ENCODE measurements at places on chromosomes 3 and 15.

DNA sequence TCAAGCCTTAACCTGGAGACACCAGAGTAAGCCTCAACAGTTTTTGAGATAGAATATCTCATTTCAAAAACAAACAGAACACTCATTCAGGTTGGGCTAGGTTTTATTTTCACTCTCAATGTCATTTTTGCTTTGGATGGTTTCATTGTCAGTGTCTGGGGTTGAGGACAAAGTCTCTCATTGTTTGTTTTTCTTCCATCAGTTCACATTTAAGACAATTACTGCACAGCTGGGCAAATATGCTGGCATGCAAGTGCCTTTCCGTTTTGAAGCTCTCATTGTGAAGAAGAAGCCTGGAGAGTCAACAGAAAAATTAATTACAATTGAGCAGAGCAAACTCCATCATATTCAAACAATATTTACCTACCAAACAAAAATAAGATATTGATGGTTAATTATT is 1050.0 kb downstream of the TBL1XR1 start:
- no peak for DNase-seq

GRCh38 chr3:173371848-173372487 is 25.6 kb upstream of the NLGN1 start:
- peak; percentile 33 for DNase-seq

- peak; percentile 80 for DNase-seq
These were observed 333.0 kb upstream of the SATB1 start for GRCh38 chr3:18758047-18758704.

DNA sequence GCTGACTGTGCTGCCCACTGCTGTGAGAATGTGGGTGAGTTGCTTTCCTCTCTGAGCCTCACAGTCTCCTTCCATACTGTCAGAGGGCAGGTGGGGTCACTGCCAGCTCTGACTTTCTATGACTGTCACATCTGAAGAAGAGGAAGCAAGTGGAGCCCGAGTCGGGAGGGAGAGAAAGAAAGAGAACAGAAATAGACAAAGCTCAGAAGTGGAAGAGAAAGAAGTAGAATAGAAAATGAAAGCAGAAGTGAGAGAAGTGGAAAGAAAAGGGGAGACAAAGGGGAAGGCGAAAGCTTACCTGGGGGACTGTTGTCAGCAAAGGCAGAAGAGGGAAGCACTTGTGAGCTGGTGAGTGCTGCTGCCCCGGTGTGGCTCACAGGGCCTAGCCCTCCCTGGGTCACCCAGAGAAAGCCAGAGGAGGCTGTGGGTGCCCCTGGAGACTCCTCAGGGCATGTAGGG is 57.9 kb downstream of the EPHB1 start:
- DNase-seq: no peak

DNA sequence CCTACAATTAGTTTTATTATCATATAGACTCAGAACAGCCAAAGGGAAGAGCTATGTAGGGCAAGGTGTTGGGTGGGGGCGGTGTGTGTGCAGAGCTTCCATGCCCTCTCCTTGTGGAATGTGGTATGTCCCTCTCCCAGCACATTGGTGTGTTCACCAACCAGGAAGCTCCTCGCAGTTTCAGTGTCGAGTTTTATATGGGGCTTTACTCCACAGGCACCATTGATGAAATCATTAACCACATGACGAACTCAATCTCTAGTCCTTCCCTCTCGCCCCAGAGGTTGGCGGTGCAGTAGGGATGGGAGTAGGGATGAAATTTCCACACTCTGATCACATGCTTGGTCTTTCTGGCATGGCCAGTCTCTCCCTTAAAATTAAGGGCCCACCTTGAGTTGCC is 13.6 kb upstream of the SRP14 start:
- no peak for DNase-seq

DNA sequence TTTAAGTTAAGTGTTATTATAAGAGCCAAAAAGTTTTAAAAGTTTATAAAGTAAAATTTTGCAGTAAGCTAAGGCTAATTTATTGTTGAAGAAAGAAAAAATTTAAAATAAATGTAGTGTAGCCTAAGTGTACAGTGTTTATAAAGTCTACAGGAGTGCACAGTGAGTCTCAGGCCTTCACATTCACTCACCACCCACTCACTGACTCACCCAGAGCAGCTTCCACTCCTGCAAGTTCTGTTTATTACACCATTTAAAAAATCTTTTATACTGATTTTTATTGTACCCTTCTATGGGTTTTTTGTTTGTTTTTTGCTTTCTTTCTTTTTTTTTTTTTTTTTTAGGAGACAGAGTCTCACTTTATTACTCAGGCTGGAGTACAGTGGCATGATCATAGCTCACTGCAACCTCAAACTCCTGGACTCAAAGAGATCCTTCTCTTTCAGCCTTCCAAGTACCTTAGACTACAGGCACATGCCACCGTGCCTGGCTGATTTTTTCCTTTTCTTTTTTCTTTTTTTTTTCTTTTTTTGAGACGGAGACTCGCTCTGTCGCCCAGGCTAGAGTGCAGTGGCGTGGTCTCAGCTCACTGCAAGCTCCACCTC is 25.9 kb downstream of the CSTA start:
- no peak for DNase-seq

GRCh38 chr15:80978685-80979329 is 10.8 kb downstream of the MESD start:
- no peak for DNase-seq

DNA sequence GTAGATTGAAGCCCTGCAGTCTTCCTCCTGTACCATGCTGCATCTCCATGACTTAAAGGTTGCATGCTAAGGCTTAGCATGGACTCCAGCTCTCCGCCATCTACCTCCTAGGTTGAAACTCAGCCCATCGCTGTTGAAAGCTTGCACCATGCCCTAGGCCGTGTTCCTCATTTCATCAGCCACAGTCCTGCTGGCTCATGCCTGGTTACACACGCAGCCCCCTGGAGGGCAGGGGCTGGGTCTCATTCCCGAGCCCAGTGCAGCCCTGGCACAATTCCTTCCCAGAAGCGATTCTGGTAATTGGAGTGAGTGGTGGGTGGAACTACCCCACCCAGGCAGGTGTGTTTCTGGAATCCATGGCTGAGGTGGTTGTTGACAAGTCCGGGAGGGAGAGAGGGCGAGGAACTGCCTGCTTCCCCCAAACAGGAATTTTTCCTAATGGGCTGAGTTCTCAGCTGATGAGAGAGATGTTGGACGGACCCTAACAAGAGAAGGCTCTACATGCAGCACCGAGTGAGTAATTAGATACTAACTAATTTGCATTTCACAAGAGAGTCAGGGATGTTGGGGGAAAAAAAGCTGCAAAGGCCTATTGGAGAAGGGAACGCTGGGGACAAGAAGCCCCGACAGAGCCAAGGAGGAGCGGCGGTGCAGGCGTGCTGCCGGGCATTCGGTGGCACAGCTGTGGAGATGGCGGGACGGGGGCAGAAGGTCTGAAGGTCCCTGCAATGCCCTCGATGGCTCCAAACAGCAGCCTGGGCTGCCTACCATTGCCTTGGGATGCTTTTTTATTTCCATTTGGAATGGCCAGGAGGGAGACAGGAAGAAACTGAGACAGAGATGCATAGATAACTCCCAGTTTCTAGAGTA is 92.3 kb upstream of the TLE3 start:
- no peak for DNase-seq

DNA sequence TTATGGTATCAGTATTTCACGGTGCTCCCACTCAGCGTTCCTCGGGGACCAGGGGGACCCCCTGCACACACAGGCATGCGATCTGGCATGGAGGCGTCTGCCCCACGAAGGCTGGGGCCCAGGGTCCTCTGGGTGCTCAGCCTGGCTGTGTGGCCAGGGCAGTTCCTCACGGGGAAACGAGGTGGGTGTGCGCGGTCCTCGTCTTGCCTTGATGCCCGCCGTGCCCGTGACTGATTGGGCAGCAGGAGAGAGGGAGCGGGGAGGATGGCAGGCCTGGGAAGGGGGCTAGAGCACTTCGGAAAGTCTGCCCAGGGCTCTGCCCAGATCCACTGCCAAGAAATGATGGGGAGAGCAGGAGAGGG is 10.9 kb downstream of the LINGO1 start:
- no peak for DNase-seq

DNA sequence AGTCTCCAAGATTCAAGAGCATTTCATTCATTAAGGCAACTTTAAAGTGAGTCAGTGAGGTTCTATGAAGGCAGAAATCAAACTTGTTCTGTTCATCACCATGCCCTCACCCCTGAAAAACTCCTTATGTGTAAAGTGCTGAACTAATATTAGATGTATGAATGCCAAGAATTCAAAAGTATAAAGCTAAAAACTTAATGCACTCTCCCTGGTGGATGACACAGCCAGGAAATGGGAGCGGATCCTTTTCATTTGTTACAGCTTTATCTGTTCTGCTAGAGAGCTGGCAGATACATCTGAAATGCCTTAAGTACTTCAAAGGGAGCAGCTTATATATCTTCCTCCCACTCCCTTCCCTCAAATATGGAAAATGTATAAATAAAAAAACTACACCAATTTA is 8.2 kb downstream of the TXNRD3 start:
- DNase-seq: no peak

- no peak for DNase-seq
These were observed 37.0 kb downstream of the UMPS start for GRCh38 chr3:124767264-124767663.

DNA sequence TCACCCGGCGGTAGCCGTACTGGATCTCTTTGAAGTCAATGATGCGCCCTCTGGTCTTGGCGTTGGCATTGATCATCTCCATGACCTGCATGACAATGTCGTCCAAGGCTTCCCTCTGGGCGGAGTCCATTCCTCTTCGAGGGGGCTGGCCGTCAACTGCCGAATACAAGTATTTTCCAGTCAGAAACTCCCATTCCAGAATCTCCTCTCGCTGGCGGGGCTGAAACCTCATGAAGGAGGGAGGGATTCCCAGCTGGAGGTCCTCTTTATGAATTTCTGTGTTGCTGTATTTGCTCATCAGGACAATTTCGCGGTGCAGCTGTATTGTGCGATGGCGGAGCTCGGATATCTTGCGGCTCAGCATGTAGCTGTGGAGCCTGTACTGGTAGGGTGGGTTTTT is 73.4 kb downstream of the CHSY1 start:
- DNase-seq: no peak

DNA sequence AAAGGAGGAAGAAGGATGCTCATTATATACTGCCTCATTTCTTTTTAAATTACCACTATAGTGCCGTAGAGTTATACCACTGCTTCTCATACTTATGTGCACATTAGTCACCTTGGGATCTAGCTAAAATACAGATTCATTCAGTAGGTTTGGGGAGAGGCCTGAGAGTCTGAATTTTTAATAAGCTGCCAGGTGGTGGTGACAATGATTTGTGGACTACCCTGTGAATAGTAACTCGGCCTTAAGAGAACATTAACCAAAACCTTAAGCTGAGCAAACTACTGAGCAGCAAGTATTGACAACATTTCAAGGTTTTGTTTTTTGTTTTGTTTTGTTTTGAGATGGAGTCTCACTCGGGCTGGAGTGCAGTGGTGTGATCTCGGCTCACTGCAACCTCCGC is 19.8 kb downstream of the UBA5 start:
- no peak for DNase-seq

DNA sequence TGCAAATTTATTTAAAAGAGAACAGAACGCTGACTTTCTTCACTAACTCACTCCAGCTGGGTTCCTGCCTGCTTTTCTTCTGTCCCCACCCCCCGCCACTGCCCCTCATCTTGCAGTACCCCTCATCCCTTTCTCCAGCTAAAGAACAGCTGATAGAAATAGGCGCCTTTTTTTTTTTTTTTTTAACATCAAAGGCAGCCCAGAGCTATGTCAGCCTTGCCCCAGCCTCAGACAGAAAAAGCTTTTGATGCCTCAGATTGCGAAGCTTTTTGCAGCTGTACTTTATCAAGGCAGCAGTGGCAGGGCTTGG is 1.8 kb downstream of the CADPS start:
- no peak for DNase-seq

GRCh38 chr3:128320551-128321340 is 145.9 kb downstream of the DNAJB8 start:
- DNase-seq: no peak

GRCh38 chr3:23800731-23801130 is 5.0 kb upstream of the UBE2E1 start:
- no peak for DNase-seq

GRCh38 chr3:60339304-60339703 is 911.9 kb downstream of the FHIT start:
- DNase-seq: no peak

GRCh38 chr3:70179111-70179510 is 133.3 kb downstream of the MDFIC2 start:
- no peak for DNase-seq

- DNase-seq: no peak
These were observed 39.9 kb upstream of the TBL1XR1 start for GRCh38 chr3:177237206-177237605.

DNA sequence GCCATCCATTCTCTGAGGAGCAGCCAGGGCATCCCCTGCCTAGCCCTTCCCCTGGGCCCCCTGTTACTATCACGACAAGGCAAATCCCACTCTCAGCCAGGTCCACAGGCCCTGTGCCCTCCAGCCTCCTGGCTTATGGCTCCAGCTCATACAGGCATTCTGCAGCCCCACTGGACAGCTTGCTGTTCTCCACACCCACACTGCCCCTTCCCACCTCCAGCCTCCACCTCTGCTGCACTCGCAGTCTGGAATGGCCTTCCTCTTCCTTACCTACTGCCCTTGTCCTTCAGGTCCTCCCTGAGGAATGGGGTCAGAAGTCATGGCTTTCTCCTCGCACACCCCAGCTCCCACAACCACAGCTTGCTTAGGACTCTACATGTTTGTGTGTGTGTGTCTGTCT is 40.4 kb downstream of the CCDC33 start:
- no peak for DNase-seq

DNA sequence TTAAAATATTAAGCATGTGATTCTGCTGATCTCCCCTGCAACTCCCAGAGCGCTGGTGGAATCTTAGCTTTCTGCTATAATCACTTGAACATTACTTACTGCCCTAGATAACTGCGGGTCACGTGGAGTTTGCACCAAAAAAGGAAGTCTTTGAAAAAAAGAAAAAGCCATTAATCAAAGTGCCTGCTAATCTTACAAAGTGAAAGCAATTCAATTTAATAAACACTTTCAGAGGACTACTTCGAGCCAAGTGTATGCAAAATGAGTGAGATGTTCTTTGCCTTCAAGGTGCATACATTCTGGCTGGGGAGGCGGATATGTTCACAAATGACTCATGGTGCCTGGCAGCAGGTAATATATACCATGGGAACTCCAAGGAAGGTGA is 109.9 kb upstream of the GAP43 start:
- DNase-seq: no peak

- no peak for DNase-seq
These were observed 4.7 kb downstream of the NR1D2 start for GRCh38 chr3:23949784-23950183.

- no peak for DNase-seq
These were observed 144.6 kb downstream of the VPS13C start for GRCh38 chr15:61915640-61916039.
